ENCODE measurements at places on chromosomes 11 and 22.

GRCh38 chr11:117696540-117696939 is 100.5 kb downstream of the DSCAML1 start:
- no peak for DNase-seq

GRCh38 chr22:39593931-39594285 is 23.4 kb downstream of the CACNA1I start:
- no peak for DNase-seq

DNA sequence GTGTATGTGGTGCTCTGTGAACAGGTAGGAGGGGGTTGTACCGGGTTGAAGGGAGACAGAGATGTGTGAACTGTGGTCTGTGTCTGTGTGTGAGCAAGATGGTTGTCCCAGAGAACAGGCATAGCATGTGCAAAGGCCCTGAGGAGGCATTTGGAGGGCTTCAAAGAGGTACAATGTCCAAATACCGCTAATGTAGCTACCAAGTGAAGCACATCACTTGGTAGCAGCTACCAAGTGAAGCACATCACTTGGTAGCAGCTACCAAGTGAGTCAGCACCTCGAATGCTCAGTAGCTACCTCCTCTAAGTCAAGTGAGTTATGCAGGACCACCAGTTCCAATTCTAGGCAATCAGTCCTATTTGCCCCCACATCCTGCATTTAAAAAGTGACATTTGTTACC is 72.4 kb downstream of the KIAA1671 start:
- no peak for DNase-seq

- DNase-seq = no peak
Measured at GRCh38 chr11:105870516-105871113, 151.4 kb downstream of the MSANTD4 start.

DNA sequence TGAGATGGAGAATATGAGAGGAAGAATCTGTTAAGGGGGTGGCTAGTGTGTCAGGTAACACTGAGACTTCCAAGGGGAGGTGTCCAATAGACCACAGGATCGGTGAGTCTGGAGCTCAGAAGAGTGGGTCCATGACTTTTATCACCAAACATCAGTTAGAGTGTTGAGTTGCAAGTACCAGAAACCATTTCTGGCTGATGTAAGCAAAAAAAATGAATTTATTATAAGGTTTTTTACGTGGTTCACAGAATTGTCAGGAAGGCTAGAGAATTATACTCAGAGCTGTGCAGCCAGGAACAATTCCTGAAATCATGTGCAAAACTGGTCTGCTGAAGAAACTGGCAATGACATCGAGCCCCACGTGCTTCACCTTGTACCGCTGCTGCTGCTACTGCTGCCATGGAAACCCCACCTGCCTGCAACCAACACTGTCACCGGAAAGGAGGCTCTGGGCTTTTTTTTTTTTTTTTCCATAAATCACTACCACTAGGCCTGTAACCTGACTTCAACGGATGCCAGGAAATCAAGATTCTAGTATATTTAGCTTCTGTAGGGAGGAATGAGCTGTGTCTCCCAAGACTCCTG is 16.6 kb upstream of the STK33 start:
- DNase-seq = no peak

- DNase-seq = no peak
Measured at GRCh38 chr11:63611395-63611747, 2.9 kb downstream of the PLAAT3 start.

DNA sequence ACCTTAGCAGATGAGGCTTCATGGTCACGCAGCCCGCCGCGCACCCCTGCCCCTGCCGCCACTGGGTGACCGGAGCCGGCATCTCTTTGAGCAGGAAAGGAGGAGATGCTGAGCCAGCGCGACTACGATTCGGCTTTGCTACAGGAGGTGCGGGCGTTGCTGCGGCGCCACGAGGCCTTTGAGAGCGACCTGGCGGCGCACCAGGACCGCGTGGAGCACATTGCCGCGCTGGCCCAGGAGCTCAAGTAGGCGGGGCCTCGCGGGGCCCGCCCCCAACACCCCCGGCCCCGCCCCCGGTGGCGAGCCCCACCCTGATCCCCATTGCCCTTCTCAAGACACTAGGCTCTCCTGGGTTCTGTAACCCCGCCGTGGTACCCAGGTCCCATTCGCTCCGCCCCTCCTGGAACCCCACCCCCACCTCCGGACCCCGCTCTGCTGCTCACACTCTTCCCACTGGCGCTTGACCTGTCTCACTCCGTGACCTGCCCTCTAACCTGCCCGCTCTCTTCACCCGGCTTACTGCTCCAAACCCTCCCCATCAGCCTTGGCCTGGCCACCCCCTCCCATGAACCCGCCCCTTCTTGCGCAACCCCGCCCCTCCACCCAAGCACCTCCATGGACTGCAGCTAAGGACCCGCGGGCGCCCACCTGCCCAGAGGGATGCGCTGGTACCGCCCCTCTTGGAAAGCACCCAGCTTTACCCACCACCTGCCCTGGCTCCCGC is 9.1 kb downstream of the CTSF start:
- no peak for DNase-seq

GRCh38 chr22:49349181-49349835 is 478.4 kb downstream of the BRD1 start:
- DNase-seq = no peak
